ENCODE measurements at places on chromosomes 3 and 15. TPM values are rescaled to one million over a fixed set of nuclear protein-coding genes. Genes with fewer than 3 reads are reported as not detected.

The SPESP1 gene
- 0.99 TPM for total RNA-seq

- no peak for DNase-seq
These were observed 16.0 kb upstream of the MEGF11 start for GRCh38 chr15:66269326-66270090.

DNA sequence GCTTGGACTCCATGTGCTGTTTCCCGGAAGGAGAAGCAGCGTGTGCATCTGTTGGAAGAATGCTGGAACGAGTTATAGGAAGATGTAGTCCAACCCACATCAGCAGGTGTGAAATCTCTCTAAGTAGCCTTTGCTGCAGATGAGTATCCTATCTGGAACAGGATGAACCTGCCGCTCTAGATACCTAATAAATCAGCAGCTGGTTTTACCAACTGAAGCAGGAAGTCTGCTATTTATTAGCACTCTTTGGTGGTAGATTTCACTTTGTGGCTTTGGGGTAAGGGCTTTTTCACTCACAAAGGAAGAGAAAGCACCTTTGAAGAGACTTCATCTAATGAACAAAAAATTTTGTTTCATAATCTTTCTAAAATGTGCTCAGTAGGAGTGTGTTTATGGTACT lies 66.4 kb downstream of the DCUN1D1 start:
- no peak for DNase-seq

DNA sequence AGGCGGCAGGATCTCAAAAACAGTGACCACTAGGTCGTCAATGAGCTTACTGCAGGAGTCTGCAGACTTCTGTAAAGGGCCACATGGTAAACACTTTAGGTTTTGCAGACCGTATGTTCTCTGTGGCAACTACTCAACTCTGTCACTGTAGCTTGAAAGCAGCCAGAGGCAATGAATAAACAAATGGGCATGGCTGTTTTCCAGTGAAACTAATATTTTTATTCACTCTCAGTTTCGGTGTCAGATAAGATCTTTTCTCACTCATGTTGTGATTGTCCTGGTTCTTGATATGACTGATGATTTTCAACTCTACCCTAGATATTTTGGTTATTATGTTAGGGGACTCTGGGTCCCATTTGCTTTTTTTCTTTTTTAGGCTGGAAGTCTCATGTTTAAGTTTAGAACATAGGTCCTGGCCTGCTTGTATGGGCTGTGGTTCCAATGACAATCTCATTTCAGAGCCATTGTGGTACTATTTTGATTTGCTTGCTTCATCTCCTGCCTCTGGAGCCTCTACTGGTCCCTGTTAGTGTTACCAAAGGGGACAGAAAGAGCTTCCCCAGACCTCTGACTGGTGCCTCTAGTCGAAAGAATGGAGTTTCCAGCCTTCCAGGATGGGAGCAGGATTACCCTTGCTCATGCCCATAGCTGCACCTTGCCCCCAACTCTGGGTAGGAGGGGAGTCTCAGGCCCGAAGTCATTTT lies 222.0 kb downstream of the STT3B start:
- no peak for DNase-seq

DNA sequence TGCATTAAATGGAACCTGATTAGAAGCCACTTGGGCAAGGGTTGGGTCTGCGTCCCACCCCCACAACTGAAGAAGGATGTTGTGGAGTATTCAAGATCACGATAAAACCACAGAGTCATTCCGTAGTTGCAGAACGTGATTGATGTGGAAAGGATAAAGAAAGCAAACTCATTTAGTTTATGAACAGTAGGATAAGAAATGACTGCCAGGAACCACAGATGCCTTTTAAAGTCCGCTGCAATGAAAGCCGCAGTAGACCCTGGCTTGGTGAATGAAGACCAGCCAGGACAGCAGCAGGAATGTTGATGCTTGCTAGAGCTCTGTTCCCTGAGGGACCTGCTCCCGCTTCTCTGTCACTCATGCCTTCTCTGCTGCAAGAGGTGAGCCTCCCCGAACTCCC lies 111.5 kb downstream of the GABRG3 start:
- DNase-seq, result no peak

GRCh38 chr3:174547801-174548435 lies 311.2 kb upstream of the NAALADL2 start:
- DNase-seq, result peak; percentile 60

The TRIM42 gene
- not detected for total RNA-seq

DNA sequence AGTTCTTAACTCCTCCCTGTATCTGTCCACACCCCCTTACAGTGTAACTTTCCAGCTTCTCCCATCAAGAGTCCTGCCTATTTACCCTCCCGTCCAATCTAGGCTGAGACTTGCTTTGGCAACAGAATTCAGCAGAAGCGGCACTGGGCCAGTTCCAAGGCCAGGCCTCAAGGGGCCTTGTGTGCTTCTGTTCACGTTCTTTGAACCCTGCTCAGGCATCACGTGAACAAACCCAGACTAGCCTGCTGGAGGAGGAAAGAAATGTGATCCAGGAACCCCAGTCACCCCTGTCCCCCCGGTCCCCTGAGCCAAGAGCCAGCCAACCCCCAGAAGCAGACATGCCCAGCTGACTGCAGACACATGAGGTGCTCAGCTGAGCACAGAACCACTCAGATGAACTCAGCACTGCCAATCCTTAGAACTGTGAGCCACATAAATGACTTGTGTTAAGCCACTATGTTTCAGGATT lies 76.1 kb upstream of the DCLK3 start:
- peak; percentile 72 for DNase-seq

The SPTSSB gene
- total RNA-seq, result 29.6 TPM

- DNase-seq, result peak; percentile 12
These were observed 18.5 kb downstream of the LIMD1 start for GRCh38 chr3:45612918-45613602.

DNA sequence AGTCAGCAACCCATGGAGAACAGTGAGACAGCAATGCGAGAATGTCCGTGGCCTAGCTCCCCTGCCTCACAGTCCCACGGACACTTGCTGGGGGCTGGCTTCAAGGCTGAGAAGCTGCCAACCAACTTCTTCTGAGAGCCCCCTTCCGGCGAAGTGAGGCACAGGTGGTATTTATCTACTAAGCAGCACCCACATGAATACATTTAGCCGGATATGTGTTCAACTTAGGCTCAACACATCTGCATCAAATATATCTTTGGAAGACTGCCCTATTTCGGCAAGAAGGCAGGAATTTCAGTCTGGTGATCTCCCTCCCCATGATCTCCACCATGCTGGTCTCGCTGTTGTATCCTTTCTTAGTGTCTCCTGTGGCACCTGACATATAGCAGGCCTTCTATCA lies 340.9 kb upstream of the NR2E3 start:
- DNase-seq, result peak; percentile 43

DNA sequence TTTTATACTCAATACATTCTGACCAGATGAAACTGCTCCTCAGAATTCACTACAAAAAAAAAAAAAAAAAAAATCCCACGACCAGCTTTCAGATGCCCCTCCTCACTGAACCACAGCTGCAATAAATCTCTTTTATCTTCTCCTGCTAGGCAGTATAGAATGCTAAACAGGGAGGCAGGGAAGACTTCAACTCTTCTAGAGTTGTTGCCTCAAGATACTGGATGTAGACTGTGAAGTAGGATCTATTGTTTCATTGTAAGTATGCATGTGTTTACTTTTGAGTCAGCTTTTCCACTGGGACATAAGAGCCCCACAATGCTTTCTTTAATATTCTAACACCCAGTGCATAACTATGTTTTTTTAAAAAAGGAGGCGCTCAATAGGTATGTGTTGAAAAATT lies 401.4 kb downstream of the TBL1XR1 start:
- DNase-seq, result no peak

The CCDC54 gene
- not detected for total RNA-seq

GRCh38 chr3:46102059-46102779 lies 74.9 kb upstream of the XCR1 start:
- no peak for DNase-seq

The ST6GAL1 gene
- total RNA-seq, result 16.7 TPM

The CDCP1 gene
- 8.5 TPM for total RNA-seq

DNA sequence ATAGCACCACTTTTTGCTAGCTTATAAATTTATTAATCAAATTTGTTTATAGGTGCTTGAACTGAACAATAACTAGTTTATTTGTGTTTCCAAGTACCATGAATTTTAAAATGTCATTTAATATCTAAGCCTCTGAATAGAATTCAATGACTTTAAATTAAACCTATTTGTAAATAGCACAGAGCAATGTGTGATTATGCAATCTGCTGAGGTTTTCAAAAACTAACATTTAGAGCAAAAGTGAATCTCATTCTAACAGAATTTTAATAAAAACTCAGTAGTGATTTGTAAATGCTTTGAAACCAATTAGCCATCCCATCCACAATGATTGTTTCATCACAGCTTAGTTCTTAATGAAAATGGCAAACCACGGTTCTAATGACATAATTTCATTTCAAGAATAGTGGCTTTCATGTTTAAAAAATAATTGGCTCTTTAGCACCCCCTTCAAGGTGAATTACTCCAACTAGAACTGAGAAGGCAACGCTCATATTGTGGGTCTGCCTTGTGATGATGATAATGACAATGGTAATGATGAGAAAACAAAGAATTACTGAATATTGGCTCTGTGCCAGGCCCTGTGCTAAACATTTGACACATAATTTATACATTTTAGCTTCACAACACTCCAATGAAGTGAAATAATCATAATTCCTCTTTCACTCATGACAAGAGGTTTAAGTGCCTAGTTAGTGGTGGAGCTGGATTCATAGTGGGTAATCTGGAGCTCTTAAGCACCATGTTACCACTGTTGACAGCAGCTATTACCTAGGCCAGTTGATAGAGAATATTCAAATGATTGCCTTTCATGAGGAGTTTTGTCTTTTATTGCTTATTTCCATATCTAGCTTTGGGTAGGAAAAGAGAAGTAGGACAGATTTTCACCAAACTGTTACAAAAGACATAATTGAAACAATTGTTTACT lies 145.7 kb downstream of the RBMS3 start:
- DNase-seq, result peak; percentile 31

- DNase-seq, result no peak
These were observed 109.5 kb downstream of the ADAM10 start for GRCh38 chr15:58639992-58640391.

DNA sequence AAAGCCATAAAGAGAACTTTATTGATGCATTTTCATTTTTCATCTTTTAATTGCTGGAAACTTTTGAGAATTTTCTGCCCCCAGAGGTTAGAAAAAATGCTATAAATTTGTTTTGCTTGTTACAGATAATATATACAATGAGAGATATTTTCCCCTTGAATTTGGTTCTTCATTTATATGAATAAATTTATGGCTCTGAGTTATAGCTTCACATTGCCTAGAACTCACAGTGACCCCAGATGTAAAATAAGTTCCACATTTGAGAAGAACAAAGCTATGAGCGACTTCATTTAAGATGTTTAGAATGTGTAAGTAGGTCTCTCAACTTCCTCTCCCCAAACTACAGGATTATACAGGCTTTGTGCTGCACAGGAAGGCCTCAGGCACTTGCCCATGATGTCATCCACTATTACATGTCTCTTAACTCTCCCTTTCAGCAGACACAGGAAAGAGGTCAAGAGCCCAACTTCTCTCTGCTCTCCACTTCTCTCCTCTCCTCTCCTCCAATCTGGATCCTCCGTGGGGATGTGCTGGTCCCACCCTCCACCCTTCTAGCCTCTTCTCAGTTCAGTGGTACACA lies 92.8 kb downstream of the DUT start:
- DNase-seq, result no peak

DNA sequence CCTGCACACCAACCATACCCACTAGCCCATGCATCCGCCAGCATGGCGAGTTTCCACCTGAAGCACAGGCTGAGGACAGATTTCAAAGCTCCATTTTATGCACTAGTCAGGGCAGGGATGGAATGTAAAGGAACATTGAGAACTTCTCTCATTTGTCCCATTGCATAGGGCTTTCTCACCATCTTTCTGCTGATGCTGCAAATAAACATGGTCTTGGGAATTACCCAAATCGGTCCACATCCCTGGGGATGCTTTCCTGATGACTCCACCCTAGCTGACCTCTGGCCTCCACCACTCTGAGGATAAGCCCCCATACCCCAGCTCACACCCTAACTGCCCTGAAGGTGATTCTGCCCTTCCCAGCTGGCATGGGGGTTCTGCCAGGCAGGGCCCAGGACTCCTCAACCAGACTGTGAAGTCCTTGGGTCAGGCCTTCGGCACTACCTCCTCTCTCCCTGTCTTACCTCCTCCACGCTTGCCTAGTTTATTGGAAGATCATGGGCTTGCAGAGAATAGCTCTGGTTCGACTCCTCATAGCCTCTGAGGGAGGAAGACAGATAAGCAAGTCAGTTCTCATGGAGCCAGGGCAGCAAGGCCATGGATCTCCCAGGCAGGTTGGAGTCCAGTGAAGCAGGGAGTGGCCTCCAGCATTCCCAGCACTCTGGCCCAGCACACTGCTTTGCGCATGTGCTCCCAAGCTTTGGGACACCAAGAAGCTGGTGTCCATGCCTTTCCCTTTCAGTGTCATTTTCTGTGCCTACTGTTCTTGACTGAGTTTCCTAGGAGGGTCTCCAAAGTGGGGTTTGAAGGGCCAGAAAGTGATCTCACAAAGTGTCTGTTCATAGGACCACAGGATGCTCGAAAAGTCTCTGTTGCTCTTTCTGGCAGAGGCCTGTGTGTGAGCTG lies 27.6 kb upstream of the XYLB start:
- DNase-seq, result no peak

The KIF15 gene
- total RNA-seq, result 9.5 TPM

- peak; percentile 47 for DNase-seq
These were observed 234.9 kb downstream of the NEK10 start for GRCh38 chr3:27134171-27134796.

DNA sequence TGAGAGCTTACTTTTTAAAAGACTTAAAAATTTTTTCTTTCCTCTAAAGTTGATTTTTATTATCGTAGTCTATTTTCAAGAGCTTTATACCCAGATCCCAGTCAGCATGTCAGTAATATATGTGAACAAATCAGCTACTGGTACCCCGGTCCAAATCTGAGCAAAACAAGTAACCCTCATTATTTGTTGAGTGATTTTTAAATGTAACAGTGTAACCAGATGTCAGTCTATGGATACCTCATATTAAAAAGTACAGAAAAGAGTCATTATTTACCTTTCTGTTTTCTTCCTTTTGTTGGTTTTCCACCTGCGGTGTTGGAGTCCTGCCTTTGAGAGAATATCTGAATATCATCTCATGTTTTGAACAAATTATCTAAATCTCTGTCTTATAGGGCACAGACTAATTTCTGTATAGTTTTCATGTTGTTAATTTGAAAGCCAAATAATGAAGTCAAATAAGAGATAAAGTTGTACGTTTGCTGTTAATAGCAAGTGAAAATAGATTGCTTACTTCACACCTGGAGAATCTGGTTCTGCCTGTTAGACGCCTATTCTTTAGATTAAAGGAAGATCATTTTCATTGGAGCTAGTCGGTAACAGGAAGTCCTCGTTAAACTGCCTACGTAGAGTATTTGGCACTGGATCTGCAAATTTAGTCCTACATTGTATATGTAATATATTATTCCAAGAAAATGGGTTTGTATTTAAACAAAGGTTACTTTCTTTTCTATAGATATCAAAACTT lies at the start of gene STX19:
STX19 (minus strand) TSS at position 505 of the 745 bp plus-strand sequence. CDS start 13,328 bp downstream, outside the sequence.
- DNase-seq, result peak; percentile 12

Measured in skin of body (tissue), 3 donors.